ENCODE measurements at places on chromosomes 11 and 22.

DNA sequence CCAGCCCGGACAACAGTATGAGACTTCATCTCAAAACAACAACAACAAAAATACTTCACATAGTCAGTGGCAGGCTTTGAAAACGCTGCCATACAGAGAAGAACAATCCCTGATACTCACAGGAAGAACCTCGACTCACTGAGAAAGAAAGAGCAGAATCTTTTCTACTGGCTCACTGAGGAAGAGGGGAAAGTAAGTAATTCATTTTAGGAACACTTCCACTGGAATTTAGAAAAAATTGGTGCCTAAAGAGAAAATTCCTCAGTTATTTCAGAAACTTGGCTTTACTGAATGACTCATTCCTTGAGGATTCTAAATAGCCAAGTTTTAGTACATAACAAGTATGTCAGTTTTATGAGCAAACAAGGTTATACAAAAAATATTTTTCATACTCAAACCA lies 12.3 kb downstream of the NARS2 start:
- no peak for DNase-seq

GRCh38 chr11:131511794-131512193 lies 141.4 kb downstream of the NTM start:
- DNase-seq: no peak

GRCh38 chr11:866481-866880 lies 23.8 kb downstream of the TSPAN4 start:
- DNase-seq: no peak

- DNase-seq: no peak
These were observed 345.4 kb downstream of the TENM4 start for GRCh38 chr11:79095424-79095823.

GRCh38 chr11:75603791-75604736 lies 42.0 kb downstream of the SERPINH1 start:
- DNase-seq: no peak

DNA sequence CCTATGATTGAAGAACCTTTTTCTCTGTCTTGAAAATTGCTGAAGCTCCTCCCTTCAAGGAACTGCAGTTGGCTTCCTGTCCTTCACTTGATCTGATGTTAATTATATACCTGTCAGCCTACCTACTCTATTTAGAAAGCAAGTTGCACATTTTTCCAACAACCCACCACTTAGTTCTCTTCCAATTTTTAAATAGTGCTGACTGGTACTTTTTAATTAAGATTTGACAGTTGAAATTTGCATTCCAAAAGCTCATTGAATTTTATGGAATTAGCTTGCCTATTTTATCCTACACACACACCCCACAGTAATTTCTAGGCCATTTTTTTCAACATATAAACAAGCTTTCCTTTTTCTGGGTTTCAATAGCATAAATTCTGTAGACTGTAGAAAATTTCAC lies 820.3 kb upstream of the FAT3 start:
- DNase-seq: no peak

DNA sequence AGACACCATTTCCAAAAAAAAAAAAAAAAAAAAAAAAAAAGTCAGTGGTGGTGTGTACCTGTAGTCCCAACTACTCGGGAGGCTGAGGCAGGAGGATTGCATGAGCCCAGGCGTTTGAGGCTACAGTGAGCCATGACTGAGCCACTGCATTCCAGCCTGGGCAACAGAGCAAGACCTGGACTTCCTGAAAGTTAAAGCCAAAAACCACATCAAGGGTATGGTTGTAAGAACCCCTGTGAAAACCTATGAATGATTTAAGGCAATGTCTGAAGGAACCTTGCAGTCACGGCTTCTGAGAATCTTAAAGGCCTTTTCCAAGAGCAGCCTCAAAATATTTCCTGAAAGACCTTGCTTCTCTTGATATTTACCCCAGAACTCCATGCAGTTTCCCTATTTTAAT lies 30.5 kb upstream of the MSANTD2 start:
- no peak for DNase-seq

- no peak for DNase-seq
These were observed 16.7 kb downstream of the PDE2A start for GRCh38 chr11:72657411-72658100.

- no peak for DNase-seq
These were observed 690.2 kb downstream of the NTM start for GRCh38 chr11:132060567-132060966.

DNA sequence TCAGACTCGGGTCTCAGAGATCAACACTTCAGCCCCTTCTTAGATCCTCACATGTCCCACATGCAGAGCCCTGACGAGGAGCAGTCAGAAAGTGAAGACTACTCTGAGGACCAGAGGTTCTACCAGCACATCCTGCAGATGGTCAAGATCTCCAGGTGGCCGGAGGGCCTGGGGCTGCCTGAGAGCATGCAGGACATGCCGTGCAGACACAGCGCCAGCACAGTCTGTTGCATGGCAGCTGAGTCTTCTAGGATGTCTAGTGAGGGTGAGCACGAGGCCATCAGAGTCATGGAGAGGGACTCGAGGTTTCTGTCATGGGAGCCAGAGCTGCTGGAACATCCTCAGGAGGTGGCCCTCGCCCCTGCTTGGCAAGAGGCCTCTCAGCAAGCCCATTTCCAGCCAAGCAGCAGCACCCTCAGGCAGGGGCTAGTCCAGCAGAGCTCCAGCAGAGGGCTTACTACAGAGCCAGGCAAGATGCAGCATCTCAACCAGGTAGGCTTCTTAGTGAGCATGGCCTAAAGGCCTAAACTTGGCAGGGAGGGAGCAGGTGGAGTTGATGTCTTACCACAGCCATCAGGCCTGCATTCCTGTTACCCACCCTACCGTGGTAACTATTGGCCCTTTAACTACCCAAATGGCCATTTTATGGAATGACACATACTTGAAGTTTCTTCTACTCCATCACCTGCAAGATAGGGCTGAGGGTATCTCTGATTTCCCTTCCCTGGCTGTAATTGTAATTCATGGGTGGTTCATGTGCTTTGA lies 28.7 kb downstream of the CEP164 start:
- DNase-seq: no peak

DNA sequence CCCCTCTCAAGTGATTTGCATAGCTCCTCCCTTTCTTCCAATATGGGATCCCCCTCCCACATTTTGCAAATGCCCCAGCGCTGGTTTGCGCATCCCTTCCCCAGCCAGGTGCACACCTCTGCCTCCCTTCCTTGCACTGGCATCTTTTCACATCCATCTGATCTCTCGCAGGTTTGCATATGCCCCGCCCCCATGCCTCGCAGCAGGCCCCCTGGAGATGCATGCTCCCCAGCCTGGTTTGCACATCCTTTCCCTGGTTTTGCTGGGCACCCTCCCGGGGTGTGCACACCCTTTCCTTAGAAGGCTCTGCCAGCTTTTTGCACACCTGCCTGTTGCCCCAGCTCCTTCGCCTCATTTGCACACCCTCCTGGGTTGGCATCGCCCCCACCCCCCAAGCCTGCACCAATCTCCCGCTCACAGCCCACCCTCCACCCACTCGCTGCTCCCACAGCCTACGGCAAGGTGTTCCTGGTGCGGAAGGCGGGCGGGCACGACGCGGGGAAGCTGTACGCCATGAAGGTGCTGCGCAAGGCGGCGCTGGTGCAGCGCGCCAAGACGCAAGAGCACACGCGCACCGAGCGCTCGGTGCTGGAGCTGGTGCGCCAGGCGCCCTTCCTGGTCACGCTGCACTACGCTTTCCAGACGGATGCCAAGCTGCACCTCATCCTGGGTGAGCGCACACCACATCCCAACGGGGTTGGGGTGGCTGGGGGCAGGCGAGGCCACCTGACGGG lies 917 bp downstream of the RPS6KA4 start:
- DNase-seq: no peak

GRCh38 chr11:17599460-17599925 lies 52.4 kb downstream of the OTOG start:
- DNase-seq: peak; percentile 10

DNA sequence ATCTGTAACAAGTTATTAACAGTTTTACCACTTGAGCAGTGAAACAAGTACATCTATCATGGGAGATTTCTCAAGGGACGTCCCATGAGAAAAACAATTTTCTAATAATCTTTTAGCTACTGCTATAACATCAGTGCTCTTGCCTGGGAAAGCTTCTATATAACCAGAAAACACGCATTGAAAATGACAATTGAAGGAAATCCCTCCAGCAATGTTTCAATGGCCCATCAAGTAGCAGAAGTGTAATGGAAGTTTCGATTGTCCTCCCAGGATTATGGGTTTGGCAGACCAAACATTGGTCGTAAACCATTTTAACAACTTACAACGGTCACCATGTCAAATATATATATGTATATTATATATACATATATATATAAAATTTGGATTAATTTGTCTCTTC lies 8.0 kb upstream of the PRR33 start:
- DNase-seq: no peak

DNA sequence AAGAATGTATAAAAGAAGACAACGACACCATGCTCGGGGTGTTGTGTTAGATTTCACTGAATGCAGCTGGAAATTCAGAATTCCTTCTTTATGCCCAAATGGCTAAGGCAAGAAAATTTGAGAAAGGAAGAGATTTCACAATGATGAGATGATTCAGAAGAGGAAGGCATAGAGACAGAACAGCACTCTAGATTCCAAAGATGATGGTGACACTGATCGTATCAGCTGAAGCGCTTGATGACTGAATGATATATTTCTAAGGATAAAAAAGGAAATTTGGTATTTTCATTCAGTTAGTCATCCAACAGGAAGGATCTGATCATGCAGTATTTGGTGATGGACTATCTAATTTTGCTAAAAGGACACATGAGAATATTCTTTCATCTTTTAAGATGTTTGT lies 189.2 kb downstream of the EFCAB6 start:
- DNase-seq: no peak

GRCh38 chr11:116328851-116329250 lies 443.9 kb downstream of the BUD13 start:
- no peak for DNase-seq

GRCh38 chr11:16863389-16863788 lies 124.9 kb downstream of the C11orf58 start:
- DNase-seq: no peak

- DNase-seq: no peak
These were observed 108.8 kb downstream of the WT1 start for GRCh38 chr11:32326522-32326921.

GRCh38 chr11:62324731-62325556 lies 12.3 kb upstream of the ASRGL1 start:
- peak; percentile 57 for DNase-seq

DNA sequence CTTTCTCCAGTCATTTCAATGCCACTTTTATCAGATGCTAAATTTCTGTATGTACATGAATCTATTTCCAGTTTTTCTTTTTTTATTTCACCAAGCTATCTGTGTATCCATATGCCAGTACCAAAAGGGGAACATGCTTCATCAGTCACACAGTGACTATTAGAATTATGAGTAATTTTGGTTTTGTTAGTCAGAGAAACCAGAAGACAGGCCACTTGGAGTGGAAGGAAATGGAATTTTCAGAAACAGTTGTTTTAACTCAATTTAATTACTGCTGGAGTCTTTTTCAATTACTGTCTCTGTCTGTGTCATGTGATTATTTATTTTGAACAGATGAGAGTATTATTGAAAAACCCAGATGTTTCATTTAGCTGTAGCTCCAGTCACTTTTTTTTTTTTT lies 84.6 kb upstream of the ANO3 start:
- DNase-seq: no peak

DNA sequence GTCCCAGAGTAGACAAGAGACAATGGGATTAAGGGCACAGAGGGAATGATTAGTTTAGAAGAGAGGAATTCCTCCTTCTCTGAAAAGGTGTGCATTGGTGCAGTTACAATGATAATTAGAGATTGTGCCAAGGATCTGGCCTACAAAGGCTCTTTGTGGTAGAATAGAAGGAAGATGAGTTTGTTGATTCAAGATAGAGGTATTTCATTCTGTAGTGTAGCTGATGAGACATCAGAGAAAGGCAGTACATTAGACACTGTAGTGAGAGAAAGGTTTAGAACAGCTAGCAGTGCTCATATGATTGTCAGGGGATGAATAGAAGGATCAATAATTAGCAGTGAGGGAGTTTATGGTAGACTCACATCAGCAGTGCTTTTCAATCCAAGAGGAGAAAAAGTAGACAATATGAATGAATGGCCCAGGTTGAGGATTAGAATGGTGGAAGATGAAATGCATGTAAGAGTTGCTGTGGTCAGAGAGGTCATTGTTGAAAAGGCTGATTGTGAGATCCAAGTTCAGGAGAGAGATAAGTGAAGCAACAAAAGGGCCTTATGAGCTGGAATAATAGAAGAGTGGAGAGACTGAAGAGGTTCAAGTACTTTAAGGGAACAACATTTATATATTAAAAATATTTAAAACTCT lies 28.9 kb downstream of the SIK2 start:
- DNase-seq: no peak

GRCh38 chr11:116278076-116278475 lies 494.7 kb downstream of the BUD13 start:
- DNase-seq: no peak

- peak; percentile 59 for DNase-seq
These were observed 6.8 kb downstream of the GRAP2 start for GRCh38 chr22:39907605-39908097.

GRCh38 chr11:63608353-63609345 lies 5.6 kb downstream of the PLAAT3 start:
- DNase-seq: no peak

- no peak for DNase-seq
These were observed 784 bp upstream of the SLC43A3 start for GRCh38 chr11:57427727-57428082.

DNA sequence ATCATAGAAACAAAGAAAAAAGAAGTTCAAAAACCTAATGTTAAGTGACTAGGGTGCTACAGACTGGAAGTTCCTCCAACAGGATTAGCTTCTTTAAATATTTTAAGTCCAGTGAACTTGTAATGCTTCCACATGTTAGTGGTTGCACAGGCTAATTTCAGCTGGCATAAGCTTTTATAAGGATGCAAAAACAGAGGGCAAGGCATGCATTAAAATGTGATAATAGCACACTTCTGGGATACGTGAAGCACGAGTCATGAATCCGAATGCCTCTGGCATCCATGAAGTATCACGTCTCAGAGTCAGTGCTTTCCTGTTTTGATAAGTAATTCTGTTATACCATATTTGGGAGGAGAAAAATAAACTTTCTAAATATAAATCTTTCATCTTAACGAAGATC lies 106.8 kb downstream of the DCDC1 start:
- no peak for DNase-seq
